Neuronal stem cell (in vitro differentiated cells): ENCODE measurements at places on chromosomes 6 and 20.
A peak's percentile ranks its signal among the peaks of the same experiment; 100 is the strongest.

- peak; percentile 47 for DNase-seq
These were observed 2.0 kb downstream of the CD24 start for GRCh38 chr6:106972500-106972899.

- DNase-seq, result no peak
These were observed 632.3 kb downstream of the TFAP2B start for GRCh38 chr6:51450958-51451357.

DNA sequence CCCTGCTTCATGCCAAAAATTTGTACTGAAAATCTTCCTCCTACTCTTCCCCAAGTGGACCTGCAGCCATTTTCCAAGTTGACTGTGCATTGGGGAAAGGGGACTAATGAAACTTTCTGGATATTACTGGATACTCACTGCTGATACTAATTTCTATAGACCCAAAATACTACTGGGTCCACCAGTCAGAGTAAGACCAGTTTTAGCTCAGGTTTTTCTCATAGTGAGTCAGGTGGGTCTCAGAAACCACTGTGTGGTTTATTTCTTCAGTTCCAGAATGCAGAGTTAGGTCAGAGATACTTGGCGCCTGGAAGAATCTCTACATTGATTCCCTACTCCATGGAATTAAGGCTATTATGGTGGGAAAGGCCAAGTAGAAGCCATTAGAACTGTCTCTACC is 274.8 kb upstream of the SYNCRIP start:
- no peak for DNase-seq

DNA sequence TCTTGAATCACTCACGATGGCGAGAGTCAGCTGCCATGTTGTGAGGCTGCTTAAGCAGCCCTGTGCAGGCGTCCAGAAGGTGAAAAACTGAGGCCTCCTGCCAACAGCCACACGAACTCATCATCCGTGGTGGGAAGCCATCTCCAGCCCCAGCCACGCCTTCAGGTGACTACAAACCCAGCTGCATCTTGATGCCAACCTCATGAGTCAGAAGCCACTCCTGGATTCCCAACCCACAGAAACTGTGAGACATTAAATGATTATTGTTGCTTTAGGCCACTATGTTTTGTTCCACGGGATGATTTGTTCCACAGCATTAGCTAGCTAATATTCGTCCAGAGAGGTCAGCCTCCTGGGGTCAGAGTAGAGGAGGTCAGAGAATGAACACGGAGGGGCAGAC is 80.5 kb downstream of the SNX5 start:
- no peak for DNase-seq

- DNase-seq, result no peak
These were observed 2.0 kb downstream of the FLOT1 start for GRCh38 chr6:30740540-30740870.
